Thymus (tissue), 14 donors: ENCODE measurements at places on chromosomes 12 and 14.

GRCh38 chr12:117897372-117898161 is 71.2 kb downstream of the KSR2 start:
- no peak for DNase-seq

DNA sequence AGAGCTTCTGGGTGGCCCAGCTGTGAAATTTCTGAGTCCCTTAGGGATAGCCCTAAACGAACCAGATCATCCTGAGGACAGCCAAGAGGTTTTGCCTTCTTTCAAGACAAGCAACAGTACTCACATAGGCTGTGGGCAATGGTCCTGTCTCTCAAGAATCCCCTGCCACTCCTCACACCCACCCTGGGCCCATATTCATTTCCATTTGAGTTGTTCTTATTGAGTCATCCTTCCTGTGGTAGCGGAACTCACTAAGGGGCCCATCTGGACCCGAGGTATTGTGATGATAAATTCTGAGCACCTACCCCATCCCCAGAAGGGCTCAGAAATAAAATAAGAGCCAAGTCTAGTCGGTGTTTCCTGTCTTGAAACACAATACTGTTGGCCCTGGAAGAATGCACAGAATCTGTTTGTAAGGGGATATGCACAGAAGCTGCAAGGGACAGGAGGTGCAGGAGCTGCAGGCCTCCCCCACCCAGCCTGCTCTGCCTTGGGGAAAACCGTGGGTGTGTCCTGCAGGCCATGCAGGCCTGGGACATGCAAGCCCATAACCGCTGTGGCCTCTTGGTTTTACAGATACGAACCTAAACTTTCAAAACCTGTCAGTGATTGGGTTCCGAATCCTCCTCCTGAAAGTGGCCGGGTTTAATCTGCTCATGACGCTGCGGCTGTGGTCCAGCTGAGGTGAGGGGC is 38.9 kb downstream of the DAD1 start:
- DNase-seq, result no peak

DNA sequence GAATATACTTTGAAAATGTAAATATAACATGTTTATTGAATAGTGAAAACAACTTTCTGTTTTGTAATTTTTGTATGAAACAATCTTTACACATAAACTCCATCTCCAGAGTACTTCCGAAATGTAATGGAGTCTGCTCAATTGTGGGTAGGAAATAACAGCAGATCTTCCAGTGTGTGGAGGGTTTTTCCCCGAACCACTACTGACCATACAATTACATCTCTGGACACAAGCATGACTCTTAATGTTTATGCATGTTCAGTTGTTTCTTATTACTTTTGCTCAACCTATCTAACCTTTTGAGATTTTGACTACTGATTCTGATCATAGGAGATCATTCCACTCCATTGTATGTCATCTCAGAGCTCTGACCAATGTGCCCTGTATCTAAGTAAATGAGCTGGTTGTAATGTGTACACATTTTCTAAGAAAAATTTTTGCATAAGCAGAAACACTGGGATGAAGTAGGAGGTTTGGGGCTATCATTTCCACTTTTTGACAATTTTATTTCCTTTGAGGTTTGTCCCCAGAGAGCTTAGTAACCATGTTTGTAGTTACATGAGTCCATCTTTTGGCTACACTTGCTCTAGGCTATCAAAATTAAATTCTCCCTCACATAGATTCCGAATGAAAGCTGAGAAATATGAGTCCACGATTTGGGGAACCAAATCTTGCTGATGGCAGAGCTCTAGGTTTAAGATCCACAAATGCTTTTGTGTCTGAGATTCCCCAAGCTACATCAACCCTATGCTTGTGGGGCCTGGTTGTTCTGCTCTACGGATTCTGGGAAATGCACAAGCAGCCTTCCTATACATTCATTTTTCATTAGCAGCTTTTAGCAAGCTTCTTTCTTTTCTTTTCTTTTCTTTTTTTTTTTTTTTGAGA is 21.4 kb upstream of the CLEC4D start:
- DNase-seq, result no peak

GRCh38 chr14:36524874-36525745 is 5.1 kb upstream of the NKX2-1 start:
- peak; percentile 16 for DNase-seq

DNA sequence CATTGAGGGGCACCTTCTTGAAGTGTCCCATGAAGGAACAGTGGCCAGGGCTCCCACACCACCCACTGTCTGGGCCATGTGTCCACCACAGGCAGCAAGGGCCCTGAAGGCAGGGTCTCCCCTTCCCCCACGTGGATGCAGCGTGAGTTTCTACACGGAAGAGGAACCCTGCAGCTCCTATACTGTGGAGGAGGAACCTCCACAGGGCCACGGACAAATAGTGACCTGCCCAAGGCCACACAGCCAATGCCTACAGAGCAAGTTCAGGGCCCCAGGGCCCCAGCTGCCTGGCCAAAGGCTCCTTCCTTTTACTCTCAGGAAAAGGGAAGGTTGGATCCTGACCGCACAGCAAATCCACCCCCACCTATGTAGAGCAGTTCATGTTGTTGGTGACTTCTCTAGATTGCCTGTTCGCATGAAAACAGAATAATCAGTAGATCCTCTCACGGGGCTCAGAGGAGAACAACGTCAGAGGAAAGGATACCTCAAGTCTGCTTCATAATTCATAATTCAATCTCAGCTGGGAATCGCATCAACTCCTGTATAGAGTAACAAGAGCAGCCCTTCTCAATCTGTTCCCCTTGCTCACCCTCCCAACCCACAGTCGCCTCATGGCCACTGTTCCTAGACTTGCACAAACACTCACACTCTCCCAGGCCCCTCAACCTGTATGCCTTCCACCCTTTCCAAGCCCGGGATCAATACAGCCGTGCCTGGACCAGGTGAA is 11.1 kb upstream of the KRT73 start:
- no peak for DNase-seq

DNA sequence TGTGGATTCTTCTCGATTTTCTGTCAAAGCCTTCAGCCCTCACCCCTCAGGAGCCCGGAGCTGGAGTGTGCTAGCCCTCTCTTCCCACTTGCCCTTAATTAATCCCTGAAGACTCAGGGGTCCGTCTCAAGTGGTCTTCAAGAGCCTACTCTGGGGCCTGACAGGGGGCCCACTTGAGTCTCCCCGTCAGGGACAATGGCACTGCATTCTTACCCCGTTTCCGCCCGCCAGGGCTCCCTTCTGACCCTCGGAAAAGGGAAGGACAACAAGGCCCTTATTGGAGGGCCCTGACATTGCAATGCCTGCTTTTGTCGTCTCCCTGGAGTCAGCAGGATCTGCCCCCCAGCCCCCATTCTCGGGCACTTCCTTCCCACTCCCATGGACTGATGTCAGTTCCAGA is 34.4 kb downstream of the TBX3 start:
- DNase-seq, result no peak

DNA sequence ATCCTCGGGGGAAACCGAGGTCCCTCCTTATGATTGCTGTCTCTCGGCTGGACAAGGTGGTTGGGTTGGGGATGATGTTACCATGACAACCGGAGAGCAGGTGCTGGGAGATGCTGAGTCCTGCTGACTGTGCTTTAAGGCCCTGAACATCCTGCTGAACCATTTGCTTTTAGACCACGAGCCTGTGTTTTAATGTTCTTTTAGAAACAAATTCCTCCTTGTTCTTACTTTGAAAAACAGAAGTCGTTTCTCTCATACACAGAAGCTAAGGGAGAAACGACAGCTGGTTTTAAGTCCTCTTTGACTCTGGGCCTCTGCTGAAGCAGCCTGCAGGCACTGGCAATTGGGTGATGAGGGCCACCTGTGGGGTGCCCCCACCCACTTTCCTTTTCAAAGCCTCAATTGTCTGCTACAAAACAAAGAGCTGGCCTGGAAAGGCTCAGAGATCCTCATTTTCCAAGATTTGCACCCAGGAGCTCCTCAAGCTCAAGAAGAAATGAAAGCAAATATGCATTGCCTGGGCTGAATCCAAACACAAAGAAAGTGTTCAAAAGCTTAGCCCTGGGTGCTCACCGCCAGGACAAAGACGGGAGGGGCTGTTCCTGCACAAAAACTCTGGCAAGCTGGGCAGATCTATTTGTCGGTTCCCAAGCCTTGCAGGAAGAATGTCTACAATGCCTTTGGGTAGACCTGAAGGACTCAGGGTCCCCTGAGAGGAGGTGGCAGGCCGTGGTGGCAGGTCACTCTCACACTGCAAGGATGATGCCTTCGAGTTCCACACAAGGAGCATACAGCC is 90.0 kb upstream of the CLMN start:
- no peak for DNase-seq
